Karpas-422 (cell line): ENCODE measurements at places on chromosomes 11 and 22.

DNA sequence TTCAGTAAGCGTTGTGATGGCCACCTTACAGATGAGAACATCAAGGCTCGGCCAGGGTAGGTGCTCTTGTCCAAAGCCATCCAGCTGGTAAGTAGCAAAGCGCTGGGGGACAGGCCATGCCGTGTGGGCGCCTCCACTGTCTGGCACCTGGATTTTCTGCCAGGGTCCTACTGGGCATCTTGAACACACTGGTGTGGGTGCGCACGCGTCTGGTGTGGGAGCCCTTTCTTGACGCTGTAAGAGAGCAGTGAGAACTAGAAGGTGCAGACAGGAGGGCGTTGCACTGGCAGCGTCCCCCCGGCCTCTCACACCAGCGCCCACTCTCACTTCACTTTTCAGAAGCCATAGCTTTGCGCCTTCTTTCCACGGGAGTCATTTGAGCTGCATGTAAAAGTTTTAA is 296.6 kb downstream of the TBC1D22A start:
- DNase-seq: peak; percentile 53

- DNase-seq: no peak
Observed at GRCh38 chr22:21591695-21592094, 24.2 kb downstream of the UBE2L3 start.

DNA sequence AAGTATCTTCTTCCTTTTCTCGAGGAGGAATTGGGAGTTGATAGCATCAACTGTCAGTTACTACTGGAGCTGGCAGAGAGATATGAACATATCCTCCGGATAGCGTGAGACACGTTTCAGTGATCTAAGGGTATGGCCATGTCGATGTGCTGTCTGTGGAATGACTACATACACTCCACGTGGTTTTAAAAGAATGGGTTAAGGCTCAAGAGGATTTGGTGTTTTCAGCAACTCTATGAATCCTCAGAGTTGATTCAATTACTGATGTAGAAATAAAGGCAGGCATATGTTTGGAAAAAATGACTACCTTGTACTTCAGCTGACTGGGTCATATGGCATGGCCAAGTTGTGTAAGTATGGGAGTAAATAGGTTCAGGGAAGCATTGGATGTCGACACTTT is 22.9 kb downstream of the MMP13 start:
- no peak for DNase-seq

GRCh38 chr22:50313600-50313999 is 6.2 kb upstream of the PLXNB2 start:
- no peak for DNase-seq

GRCh38 chr11:23563591-23563990 is 703.3 kb upstream of the CCDC179 start:
- no peak for DNase-seq

- no peak for DNase-seq
Observed at GRCh38 chr11:17543041-17543440, 1.2 kb downstream of the USH1C start.

DNA sequence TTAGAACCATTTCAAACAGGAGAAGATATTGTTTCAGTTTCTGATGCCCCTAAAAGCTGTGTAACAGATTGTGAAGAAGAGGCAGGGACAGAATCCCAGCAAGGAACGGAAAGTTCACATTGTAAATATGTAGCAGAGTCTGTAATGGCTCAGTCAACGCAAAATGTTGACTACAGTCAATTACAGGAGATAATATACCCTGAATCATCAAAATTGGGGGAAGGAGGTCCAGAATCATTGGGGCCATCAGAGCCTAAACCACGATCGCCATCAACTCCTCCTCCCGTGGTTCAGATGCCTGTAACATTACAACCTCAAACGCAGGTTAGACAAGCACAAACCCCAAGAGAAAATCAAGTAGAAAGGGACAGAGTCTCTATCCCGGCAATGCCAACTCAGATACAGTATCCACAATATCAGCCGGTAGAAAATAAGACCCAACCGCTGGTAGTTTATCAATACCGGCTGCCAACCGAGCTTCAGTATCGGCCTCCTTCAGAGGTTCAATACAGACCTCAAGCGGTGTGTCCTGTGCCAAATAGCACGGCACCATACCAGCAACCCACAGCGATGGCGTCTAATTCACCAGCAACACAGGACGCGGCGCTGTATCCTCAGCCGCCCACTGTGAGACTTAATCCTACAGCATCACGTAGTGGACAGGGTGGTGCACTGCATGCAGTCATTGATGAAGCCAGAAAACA is 40.8 kb downstream of the IGLL1 start:
- DNase-seq: peak; percentile 95

GRCh38 chr22:44557064-44557748 is 59.2 kb upstream of the RTL6 start:
- no peak for DNase-seq

DNA sequence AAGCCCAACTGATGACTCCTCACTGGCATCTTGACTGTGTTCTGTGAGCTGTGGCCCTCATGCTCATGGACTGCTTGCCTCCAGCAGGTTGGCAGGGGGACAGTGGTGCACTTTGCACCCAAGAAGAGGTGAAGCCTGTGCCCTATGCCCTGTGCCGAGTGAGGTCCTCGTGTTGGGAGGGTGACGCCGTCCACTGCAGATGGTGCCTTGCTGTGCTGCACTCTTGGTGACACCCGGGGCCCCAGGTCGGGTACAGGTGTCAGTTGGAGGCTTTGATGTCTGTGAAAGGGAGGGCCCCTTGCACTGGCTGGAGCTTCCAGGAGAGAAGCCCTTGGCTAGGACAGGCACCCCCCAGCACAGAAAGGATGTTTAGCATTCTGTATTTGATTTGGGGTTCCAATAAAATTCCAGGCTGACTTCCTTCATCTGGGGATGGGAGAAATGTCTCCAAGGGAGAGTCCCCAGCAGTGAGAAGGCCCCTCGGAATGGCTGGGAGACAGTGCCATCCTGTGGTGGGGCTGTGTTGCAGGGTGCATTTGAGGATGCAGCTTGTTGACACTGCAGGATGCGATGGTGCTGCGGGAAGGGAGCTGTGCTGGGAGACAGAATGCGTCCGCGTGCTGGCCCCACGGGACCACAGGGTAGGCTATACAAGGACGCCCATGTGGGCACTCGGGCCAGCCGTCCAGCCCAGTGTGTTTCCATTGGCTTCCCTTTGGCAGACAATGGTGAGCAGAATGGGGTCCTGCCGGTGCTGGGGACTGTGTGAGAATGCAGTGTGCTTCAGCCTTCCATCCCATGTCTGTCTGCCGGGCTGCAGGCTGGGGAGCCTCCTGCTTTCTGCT is 2.5 kb upstream of the ZDHHC8 start:
- DNase-seq: peak; percentile 83

GRCh38 chr11:93986716-93987115 is 34.4 kb upstream of the HEPHL1 start:
- no peak for DNase-seq

GRCh38 chr11:10567446-10567845 is 1.0 kb downstream of the LYVE1 start:
- DNase-seq: no peak

DNA sequence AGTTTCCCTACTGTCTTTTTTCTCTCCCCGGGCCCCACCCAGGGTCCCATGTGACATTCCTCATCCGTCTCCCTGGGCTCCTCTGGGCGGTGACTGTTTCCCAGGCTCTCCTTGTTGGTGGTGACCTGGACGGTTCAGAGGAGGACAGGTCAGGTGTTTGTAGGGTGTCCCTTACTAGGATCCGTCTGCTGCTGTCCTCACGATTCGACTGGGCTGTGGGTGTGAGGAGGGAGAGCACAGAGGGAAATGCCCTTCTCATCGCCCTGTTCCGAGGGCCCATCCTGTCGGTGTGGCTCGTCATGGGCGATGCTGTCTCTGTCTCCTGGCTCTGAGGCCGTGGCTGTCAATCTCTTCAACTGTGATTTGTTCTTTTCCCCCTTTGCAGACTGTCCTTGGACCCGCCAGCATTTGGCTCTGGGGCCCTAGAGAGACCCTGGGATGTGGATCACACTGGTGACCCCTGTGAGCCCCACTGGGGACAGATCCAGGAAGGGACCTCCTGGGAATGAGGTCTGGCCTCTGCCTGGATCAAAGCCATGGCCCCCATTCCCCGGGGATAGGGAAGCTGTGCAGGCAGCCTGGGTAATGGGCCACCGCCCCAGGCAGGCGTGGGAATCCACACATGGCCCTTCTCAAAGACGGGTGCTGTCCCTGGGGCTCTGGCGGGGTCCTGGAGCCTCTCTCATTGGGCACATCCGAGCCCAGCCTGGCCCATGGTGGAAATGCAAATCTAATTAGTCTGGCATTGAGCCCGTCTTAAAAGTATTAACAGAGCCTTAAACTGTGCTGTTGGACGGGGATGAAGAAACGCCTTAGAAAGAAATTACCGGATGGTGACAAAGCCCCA is 46.8 kb upstream of the KCNQ1OT1 start:
- no peak for DNase-seq

- DNase-seq: peak; percentile 86
Observed at GRCh38 chr22:29040385-29041275, 21.0 kb downstream of the C22orf31 start.

- DNase-seq: no peak
Observed at GRCh38 chr11:66957971-66958231, 282 bp downstream of the PC start.

- no peak for DNase-seq
Observed at GRCh38 chr22:27778294-27779090, 23.1 kb downstream of the MN1 start.

- no peak for DNase-seq
Observed at GRCh38 chr11:12195768-12196167, 85.4 kb downstream of the MICAL2 start.

GRCh38 chr22:38062791-38063190 is 5.6 kb downstream of the PICK1 start:
- no peak for DNase-seq

DNA sequence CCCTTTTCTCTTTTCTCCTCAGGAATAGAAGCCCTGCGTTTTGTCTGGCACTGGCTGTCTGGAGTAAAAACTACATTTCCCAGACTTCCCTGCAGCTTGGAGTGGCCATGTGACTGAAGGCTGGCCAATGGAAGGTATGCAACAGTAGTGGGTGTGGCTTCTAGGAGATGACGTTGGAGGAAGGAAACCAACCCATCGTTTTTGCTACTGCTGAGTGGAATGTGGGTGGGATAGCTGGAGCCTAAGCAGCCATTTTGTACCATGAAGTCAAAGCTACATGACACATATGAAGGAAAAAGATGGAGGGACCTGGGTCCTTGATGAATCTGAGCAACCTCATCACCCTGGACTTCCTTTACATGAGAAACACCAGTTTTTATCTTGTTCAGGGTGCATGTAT is 19.6 kb downstream of the FGF3 start:
- DNase-seq: peak; percentile 75

- DNase-seq: peak; percentile 22
Observed at GRCh38 chr11:12762278-12762677, 88.1 kb downstream of the TEAD1 start.

DNA sequence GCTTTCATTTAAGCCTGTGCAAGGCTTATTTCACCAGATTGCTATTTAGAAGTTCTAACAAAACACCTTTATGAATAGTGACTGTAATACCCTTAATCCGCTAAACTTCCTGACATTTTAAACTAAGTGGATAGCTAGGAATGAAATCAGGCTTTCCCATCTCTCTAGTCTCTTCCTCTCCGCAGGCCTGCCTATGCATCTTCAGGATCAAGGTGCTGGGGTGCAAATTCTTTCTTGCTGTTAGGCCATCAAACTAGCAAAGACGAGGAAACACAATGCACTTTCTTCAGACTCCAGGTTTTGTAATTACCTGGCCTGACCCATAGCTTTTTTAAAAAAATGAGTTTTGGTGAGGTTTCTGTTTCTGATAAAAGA is 149.4 kb downstream of the DBX1 start:
- no peak for DNase-seq

GRCh38 chr22:17576470-17576869 is 13.2 kb downstream of the SLC25A18 start:
- no peak for DNase-seq
